ENCODE measurements at places on chromosomes 16 and 17. TPM values are rescaled to one million over a fixed set of nuclear protein-coding genes. Genes with fewer than 3 reads are reported as not detected.

DNA sequence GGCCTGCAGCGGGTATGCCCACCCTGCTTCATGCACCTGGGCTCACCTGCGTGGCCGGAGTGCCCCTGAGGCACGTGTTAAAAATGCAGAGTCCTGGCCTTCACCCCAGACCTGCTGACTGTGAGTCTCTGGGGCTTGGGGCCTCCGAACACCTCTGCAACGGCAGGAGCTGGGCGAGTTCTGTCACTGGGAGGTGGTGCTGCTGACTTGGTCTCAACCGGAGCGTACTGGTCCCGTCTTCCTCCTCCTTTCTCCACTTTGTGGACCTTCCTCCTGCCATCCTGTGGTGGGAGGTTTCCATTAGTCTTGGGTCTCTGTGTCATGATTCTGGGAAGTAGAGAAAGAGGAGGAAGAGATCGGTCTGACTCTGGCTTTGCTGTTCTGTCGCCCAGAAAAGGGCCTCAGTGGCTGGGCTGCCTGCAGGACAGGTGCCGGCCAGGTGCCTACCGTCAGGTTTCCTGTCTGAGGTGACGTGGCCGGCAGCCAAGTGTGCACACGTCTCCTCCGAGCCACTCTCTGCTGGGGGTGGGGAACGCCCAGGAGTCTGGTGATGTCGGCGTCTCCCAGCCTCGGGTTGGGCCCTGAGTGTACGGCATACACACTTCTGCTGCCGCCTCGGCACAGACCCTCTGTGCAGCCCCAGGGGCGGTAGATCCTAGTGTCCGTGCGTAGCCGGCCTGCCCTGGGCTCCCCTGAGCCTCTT lies 6.9 kb downstream of the TSC2 start:
- DNase-seq = no peak

- no peak for DNase-seq
Observed at GRCh38 chr17:62650587-62650986, 23.1 kb downstream of the MRC2 start.

DNA sequence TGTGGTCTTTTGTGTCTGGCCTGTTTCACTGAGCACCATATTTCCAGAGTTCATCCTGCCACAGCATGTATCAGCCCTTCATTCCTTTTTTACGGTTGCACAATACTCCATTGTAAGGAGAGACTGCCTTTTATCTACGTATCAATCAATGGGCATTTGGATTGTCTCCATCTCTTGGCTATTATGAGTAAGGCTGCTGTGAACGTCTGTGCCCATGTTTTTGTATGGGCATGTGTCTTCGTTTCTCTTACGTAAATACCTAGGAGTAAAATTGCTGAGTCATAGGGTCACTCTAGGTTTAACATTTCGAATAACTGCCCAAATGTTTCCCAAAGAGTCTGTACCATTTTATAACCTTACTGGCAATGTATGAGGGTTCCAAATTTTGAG lies 202.8 kb upstream of the FOXF1 start:
- no peak for DNase-seq

DNA sequence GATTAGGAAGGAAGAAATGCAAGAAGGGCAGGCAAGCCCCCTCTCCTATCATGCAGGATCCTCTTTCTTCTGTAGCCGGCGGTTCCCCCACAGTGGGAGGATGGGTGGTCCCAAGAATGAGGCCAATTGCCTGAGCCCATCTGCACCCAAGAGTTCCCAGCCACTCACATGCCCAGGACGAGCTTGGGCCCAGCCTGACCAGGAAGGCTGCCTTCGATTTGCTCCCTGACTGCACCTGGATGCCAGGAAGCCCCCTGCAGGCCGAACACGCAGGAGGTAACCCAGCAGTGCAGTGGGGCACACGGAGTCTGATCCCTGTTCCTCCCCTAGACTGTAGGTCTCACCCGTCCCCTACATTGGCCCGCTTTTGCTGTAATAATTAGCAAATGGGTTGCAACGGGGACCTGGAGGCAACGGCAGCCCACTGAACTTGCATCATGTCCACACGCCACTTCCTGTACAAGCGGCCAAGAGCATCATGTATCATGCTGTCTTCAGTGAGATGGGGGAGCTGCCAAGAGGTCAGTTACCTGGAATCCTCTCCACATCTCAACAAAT lies 67.5 kb downstream of the AMFR start:
- peak; percentile 54 for DNase-seq

DNA sequence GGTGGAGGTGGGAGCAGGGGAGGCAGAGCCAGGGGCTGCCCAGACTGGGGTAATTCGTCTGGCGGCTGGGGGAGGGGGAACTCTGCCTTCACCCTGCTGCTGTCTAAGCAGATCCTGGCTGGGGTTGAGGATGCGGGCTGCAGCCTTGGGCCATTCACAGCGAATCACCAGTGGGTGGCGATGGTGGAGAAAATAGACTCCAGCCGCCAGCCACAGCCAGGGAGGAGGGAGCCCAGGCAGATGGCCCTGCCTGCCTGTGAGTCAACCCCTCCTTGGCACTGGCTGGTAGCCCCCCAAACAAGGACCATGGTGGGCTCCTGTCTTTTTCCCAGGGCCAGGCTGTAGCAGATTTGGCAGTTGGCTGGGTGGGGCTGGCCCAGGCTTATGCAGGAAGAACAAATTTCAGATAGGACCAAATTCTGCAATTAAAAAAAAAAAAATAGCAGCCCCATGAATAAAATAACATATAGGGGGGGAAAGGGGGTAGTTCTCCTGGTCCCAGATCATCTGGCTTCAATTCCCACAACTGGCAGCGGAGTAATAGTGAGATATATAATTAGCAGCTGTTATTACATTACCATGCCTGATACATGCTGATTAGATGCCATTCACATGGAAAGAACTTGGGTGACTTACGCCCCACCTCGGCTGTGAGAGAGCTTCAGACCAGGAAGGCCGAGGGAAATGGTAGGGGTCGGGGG lies 41.5 kb upstream of the CDH5 start:
- no peak for DNase-seq

DNA sequence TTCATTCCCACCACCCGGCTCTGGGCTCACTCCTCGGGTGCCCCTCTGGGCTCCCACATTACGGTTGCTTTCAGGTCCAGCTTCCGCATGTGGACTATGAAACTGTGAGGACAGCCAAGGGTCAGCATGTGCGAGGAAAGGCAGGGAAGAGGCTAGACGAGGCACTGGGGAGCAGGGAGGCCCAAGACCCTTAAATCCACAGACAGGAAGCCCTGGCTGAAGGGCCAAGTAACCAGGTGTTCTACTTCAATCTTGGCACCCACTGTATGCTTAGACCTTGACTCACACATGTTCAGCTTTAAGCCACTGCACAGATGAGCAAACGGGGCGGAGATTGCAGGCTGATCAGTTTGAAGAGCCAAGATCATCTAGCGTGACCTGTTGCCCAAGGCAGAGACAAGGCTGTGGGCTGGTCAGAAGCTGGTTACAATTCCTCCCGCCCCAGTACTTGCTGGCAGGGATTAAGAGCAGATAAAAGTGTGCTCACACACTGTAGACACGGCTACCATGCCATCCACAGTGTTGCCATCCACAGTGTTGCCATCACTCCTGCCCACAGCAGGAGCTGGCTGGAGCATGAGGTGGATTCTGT lies at the start of gene CES4A:
Gene CES4A, plus strand, starts transcription at position 393 of the 592 bp plus-strand sequence. Its CDS starts 184 bp downstream, at position 577.
- DNase-seq = no peak

DNA sequence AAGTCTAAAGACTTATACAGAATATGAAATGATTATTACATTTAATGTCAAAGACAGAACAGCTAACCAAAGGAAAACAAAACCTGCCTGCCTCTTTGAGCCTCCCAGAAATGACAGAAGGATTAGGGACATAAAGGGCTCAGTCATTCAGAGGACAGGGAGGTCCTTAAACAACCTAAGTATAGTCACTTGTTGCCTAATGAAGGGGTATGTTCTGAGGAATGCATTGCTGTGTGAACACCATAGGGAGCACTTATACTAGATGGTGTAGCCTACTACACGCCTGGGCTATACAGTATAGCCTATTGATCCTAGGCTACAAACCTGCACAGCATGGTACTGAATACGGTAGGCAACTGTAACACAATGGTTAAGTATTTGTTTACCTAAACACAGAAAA lies 106.4 kb downstream of the PARN start:
- DNase-seq = no peak

DNA sequence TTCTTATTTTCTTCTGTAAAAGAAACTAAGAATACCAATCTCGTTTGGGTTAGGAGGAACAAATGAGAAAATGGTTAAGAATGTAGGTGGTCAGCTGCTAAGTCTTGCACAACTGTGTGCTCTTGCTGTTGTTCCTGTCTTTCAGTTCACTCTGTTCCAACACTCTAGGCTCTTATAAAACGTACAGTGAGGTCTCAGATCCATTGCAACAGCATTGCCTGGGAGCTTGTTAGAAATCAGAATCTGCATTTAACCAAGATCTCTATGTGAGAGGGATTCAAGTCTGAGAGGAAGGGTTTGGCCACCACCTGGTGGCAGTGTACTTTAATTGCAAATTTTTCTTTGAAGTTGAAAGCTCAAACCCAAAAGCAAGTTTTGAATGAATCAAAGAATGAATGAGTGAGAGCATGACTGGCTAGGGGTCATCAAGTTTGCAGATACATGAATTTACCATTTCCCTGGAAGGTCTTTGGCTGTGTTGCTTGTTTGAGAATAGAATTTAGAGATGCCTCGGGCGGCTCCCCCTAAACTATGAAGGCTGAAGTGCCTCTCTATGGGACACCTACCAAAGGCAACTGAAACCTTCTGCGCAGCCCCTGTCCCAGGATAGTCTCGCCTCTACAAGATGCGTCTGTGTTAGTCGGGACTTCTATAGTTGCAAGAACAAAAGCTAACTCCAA lies 2.5 kb downstream of the ALOX15B start:
- DNase-seq = no peak

DNA sequence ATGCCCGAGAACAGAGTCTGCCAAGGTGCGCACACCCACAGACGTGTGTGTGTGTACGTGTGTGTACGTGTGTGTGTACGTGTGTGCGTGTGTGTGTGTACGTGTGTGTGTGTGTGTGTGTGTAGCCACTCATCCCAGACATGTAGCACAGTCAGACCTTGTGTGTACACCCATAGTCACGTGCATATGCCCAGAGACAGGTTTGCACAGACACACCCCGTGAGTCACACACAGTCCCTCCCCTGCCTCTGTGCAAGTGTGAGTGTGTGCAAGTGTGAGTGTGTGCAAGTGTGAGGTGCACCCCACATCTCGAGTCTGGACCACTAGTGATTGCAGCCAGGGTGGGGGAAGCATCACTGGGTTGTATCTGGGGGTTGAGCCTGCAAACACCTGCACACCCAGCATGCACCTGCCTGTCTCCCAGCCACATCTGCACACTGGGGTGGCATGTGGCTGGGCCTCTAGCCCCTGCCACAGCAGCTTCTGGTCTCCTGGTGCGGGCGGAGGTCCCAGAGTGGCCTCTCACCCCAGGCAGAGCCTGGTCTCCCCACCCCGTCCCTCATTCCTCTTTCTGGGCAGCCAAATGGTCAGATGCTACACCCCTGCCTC lies 23.6 kb downstream of the BAHCC1 start:
- no peak for DNase-seq

GRCh38 chr17:62657145-62657665 lies 29.7 kb downstream of the MRC2 start:
- DNase-seq = no peak

GRCh38 chr17:74645010-74645409 lies 21.5 kb upstream of the CD300E start:
- no peak for DNase-seq

- no peak for DNase-seq
Observed at GRCh38 chr16:84294117-84294516, 561 bp upstream of the WFDC1 start.

DNA sequence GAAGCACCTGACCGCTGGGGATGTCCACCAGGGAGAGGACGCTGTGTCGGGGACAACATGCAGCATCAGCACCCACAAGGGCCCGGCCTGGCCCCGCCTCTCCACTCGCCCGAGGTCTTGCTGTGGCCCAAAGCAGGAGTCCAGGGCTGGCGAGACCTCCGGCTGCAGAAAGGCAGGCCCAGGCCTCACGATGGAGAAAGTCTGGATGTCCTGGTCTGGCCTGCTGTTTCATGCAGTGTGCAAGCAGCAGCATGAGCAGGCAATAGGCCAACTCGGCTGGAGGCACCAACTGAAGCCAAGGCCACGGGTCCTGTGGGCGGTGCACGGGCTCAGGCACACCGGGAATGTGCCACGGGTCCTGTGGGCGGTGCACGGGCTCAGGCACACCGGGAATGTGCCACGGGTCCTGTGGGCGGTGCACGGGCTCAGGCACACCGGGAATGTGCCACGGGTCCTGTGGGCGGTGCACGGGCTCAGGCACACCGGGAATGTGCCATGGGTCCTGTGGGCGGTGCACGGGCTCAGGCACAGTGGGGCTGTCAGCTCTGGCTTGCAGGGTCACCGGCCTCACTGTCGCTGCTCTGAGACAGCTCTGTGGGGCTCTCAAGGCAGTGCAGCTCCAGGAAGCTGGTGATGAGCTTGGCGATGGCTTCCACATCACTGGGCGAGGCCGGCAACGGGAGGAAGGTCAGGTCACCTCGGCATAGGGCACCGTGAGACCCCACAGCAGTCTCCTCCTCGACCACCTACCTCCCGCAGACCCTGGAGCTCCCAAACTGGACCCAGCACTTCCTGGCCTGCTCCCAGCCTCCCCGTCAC lies 6.9 kb downstream of the CYBC1 start:
- DNase-seq = no peak

GRCh38 chr16:11024333-11025053 lies 80.1 kb downstream of the CLEC16A start:
- DNase-seq = no peak

GRCh38 chr17:72661116-72661944 lies 431.2 kb downstream of the SLC39A11 start:
- DNase-seq = no peak

DNA sequence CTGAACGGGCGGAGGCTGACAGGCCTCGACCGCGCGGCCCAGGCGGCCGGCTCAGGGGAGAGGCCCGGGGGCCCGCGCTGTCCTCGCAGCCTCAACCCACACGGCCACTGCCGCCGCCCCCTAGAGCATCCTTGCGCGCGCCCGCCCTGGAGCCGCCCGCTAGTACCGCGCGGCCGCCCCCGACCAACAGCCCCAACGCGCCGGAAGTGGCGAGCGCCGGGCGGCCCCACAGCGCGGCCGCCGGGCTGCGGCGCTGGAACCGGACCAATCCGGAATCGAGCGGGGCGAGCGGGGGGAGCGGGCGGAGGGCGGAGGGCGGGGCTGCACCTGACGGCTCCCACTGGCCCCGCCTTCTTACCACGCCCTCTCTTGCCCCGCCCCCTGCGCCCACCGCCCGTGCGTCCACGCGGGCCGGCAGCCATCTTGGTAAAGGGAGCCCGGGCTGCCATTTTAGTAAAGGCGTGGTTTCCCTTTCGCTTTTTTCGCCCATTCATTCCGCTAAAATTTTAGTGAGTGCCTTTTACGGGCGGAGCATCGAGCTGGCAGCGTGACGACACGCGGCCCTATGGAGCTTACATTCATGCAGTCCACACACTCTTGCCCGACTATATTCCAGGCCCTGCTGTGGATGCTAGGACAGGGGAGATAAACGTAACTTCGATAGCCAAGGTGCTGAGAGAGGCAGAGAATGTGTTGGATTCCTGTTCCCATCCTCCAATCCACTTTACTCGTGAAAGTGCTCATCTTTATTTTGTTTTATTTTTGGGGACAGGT lies at the start of gene XPO6:
Gene XPO6, minus strand, starts transcription at position 208 of the 774 bp plus-strand sequence. CDS start 597 bp downstream, outside the sequence.
- peak; percentile 96 for DNase-seq

GRCh38 chr17:74994440-74994839 lies 7.0 kb downstream of the CDR2L start:
- DNase-seq = no peak

- no peak for DNase-seq
Observed at GRCh38 chr16:14241631-14242030, 170.5 kb downstream of the MRTFB start.

The CLEC3A gene
- 0.16 TPM for polyA plus RNA-seq

The PLA2G10 gene
- not detected for polyA plus RNA-seq

The C16orf89 gene
- polyA plus RNA-seq = 10.9 TPM

The USP43 gene
- 0.07 TPM for polyA plus RNA-seq

The HSD11B2 gene
- polyA plus RNA-seq = 0.38 TPM

The METTL23 gene
- 32.5 TPM for polyA plus RNA-seq

The STH gene
- polyA plus RNA-seq = not detected

All from right cardiac atrium (tissue), 5 donors.